ENCODE measurements at places on chromosomes 5 and 9.

DNA sequence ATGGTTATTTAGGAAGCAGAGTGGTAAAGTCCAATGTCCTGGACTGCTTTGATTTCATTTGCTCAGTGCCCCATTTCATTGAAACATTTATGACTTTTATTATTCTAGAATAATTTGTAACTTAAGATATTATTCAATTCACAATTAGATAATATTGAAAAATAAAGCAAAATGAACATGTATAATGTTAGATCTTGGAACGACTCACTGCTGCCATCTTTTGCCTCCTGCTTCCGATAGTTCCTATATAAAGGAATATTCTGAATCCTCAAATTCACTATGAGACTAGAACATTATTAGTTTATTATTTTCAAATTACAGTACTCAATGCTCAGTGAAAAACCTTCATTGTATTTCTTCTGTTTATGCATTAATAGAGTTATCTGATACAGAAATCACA lies 2.3 kb upstream of the CTNND2 start:
- no peak for DNase-seq

GRCh38 chr5:171773106-171773505 lies 12.5 kb upstream of the SMIM23 start:
- DNase-seq = no peak

DNA sequence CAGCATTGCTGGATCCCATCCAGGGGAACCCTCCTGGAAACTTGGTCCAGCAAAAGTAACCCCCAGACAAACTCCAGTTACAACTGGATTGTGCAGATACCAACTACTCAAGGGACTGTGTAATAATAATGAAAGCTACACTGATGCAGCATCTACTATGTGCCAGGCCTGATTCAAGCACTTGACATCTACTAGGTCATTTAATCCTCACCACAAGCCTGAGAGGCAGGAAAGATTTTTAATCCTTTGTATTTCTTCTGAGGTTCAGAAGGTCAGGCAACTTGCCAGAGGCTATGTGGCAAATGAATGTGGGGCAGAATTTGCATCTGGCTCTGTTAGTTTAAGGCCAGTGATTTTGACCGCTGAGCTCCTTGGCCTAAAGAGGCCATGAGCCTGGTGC lies 29.5 kb upstream of the FOXI1 start:
- peak; percentile 4 for DNase-seq

DNA sequence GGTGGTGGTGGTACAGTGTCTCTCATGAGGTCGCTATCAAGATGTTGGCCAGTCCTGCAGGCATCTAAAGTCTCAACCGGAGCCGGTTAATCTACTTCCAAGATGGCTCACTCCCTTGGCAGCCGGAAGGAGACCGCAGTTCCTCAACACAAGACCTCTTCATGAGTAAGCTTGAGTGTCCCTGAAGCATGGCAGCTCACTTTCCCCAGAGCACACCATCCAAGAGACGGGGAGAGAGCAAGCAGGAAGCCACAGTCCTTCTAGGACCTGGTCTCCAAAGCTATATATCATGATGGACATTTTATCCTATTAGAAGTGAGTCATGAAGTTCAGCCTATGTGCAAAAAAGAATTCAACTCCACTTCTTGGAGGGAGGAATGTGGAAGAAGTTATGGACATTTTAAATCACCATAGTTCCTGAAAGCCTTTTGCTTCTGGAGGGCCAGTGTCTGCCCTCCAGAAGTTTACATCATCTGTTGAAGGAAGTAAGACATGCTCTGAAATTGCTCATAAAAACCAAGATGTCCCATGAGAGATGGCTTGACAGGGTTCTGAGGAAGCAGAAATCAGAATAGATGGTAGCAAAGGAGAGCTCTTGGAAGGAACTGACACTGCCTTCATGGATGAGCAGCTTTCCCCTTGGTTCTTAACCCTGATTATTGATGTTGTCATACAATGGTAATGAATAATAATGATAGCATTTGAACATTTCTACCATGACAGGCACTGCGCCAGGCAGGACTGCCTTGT lies 21.3 kb downstream of the GALNT10 start:
- DNase-seq = peak; percentile 94

DNA sequence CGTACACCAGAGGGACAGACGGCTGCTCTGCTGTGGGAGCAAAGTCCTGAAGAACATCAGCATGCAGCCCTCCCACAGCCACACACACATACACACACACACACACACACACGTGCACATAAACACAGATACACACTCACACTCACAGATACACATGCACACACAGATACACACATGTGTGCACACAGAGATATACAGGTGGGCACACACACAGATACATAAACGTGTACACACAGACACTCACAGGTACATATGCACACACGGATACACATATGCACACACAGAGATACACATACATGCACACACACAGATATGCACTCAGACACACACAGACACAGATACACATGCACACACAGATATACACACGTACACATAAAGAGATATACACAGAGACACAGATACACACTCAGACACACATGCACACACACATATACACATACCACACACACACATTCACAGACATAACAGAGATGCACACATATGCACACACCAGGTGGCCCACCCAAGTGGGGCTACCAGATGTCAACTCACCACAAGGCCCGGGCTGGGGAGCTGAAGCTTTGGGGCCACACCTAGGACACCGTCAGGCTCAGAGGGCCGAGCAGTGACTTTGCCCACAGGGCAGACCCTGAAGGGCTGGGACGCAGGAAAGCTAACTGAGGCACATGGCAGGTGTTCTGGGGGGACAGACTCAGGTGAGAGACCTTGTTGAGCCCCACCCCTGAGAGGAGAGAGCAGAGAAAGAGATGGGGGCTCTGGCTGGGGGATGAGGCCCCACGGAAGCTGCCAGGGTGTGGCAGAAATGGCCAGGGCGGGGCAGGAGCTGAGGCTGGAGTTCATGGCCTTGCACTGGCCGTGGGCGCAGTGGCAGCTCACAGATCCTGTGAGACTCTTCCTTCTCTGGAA lies 148.6 kb upstream of the PPP1R26 start:
- DNase-seq = no peak

- DNase-seq = no peak
Measured at GRCh38 chr9:20506099-20506900, 116.0 kb downstream of the MLLT3 start.

- DNase-seq = no peak
Measured at GRCh38 chr5:111144352-111144930, 52.3 kb downstream of the WDR36 start.

Data from EL (cell line).